ENCODE measurements at places on chromosomes 3 and 15.

DNA sequence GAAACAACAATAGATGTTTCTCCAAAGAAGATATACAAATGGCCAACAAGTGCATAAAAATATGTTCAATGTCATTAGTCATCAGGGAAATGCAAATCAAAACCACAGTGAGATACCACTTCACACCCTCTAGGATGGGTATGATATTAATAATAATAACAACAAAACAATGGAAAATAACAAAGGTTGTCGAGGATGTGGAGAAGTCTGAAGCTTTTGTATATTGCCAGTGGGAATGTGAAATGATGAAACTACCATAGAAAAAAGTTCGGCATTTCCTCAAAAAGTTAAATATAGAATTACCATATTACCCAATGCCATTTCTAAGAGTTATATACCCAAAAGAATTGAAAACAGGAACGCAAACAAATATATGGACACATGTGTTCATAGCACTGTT lies 10.8 kb downstream of the BHLHE40 start:
- no peak for DNase-seq

GRCh38 chr3:71438071-71438685 lies 145.3 kb downstream of the FOXP1 start:
- no peak for DNase-seq

DNA sequence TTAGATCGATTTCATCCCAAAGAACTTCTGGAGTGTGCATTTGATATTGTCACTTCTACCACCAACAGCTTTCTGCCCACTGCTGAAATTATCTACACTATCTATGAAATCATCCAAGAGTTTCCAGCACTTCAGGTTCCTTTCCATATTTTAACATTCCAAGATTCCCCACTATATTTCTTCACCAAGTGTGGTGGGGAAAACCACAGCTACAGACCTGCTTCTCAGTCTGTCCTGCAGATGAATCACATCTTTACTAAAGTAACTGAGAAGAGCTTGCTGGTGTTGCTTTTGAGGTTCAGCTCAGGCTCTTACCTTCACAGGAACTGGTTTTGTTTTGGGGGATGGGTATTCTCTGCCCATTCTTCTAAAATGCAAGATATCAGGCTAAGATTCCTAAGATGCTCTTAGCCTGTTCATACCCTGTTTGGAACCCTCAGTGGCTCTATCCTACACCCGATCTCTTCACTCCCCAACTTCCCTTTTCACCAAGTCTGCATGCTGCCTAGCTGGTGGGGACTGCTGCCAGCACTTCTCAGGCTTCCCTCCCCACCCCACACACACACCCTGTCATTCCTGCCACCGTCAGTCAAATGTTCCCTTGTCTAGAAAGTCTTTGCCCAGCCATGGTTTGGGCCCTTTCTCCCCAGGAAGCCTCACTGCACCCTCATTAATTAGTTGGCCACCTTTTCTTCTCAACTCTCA lies 30.8 kb downstream of the SRP14 start:
- DNase-seq: no peak

DNA sequence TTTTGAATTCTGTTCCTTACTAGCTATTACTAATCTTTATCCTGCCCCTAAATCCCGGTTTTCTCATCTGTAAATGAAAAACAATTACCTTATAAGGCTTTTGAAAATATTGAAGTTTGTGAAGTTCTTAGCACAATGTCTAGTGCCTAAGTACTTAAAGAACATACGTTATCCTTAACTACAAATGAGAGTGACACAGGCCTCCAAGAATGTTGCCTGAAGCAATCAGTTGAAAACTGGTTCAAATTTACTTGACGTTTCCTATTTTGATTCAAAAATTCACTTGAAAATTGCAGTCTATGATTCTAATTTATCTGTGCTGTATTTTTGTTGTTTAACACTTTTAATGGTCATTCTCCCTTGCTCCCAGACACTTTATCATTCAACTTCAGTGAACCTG lies 3.2 kb downstream of the SENP7 start:
- DNase-seq: no peak

GRCh38 chr3:9678493-9678892 lies 25.1 kb upstream of the CPNE9 start:
- no peak for DNase-seq

DNA sequence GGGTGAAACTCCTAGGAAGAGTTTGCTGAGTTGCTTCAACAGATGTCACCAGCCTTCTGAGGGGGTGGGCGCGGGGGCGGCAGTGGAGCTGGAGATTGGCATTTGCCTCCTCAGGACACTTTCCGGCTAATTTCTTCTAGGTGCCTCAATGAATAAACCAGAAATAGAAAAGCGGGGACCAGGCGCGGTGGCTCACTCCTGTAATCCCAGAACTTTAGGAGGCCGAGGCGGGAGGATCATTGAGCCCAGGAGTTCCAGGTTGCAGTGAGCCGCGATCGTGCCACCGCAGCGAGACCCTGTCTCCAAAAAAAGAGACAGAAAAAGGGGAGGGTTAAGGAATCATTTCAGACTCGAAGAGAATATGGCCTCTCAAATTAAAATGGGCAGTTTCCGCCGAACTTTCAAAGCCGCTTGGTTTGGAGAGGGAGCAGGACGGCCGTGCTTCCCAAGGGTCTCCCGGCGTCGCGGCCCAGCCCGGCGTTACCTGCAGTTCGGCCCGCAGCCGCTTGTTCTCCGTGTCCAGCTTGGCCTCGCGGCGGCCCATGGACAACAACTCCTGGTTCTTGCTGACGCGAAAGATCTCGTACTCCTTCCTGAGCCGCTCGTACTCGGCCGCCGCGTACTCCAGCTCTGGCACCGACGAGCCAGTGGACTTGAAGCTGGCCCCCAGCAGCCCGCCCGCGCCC lies 587 bp downstream of the NPHP3 start:
- no peak for DNase-seq

DNA sequence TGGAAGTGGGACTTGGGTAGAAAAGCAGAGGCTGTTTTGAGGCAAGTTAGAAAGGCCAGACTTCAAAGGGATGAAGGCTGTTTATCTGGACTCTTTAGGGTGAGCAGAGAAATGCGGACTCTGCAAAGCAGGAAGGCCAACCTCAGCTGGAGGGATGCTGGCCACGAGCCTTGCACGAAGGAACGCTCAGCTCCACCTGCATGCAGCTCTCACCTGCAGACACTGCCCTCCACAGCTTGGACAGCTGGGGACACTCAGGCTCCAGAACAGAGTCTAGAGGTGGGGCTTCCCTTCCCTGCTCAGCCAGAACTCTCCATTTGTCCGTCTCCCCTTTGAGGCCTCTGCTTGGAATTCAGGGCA lies 229.7 kb downstream of the ADAMTS17 start:
- no peak for DNase-seq
